ENCODE measurements at places on chromosomes 2 and 18. TPM values are rescaled to one million over a fixed set of nuclear protein-coding genes. Genes with fewer than 3 reads are reported as not detected.

SS18 gene
- 52.3 TPM for polyA plus RNA-seq

GRCh38 chr2:144516411-144516980 is 3.4 kb downstream of the ZEB2 start:
- DNase-seq: no peak

GKN1 gene
- not detected for polyA plus RNA-seq

ATP8B1 gene
- 3.4 TPM for polyA plus RNA-seq

- peak; percentile 14 for DNase-seq
Measured at GRCh38 chr18:61201511-61201910, 131.7 kb upstream of the CDH20 start.

DNA sequence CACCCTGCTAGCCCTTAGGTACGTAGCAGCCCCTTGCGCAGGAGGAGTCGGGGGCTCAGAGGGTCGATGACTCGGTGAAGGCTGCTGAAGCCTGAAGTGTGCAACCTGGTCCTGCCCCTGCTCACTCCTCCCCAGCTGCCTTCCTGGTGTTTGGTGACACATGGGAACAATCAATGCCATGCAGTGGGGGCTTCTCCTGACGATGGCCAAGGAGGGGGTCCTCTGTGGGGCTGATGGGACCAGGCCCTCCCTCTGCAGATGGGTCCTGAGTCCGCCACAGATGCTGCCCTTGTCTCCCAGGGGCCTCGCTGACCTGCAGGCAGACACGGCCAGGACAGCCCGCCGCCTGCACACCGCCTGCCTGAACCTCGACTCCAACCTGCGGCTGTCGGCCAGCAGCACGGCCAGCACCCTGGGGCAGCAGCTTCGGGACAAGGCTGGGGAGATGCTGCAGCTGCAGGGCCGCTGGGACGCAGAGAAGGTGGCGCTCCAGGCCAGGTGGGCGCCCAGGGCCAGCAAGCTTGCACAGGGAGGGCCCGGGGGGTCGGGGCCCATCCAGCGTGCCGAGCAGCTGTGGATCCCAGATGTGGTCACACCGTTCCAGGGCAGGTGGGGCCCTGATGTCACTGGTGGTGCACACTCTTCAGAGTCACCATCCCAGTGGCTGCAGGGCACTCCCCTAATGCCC is 24.6 kb downstream of the CROCC2 start:
- DNase-seq: no peak

GRCh38 chr2:53635694-53636093 is 131.9 kb upstream of the CHAC2 start:
- DNase-seq: no peak

MYO5B gene
- polyA plus RNA-seq: 3.1 TPM

- peak; percentile 28 for DNase-seq
Measured at GRCh38 chr18:74836296-74837139, 238.8 kb downstream of the ZNF407 start.

GRCh38 chr2:80737047-80737446 is 432.5 kb upstream of the LRRTM1 start:
- DNase-seq: no peak

GRCh38 chr2:186979439-186980116 is 130.6 kb upstream of the ZSWIM2 start:
- DNase-seq: no peak

KDSR gene
- polyA plus RNA-seq: 33.8 TPM

GRCh38 chr2:11578986-11579774 is 45.3 kb downstream of the GREB1 start:
- DNase-seq: no peak

FNDC4 gene
- 134 TPM for polyA plus RNA-seq

GRCh38 chr2:207662203-207662602 is 37.0 kb upstream of the METTL21A start:
- DNase-seq: no peak

DNA sequence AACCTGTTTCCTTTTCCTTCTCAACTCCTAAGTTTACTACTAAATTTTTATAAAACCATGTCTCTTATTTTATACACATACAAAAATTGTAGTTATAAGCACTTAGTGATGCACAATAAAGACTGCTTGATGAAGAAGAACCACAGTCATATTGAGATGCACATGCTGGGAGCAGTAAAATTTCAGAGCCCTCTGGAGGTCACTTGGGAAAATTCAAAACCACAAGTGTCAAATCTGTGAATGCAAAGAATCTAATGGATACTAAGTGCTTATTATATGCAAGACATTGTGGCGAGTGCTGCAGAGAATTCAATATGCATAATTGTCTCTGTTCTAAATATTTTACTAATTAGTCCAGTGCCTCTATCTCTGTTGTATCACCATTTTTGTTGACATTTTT is 180.5 kb downstream of the VWC2L start:
- no peak for DNase-seq
